Glutamatergic neuron (in vitro differentiated cells): ENCODE measurements at places on chromosomes 11 and 22. TPM values are rescaled to one million over a fixed set of nuclear protein-coding genes. Genes with fewer than 3 reads are reported as not detected.

- H3K4me1 ChIP-seq: no peaks in the 10 kb centered on the region
- no peaks in the 10 kb centered on the region for H3K27me3 ChIP-seq
- no peaks in the 10 kb centered on the region for H3K36me3 ChIP-seq
- H3K4me3 ChIP-seq: no peak overlapping the region
These were observed 990.7 kb downstream of the NTM start for GRCh38 chr11:132361011-132361550.

GRCh38 chr22:49934891-49935557 is 16.6 kb downstream of the CRELD2 start:
- peak; percentile 67 for DNase-seq
- H3K4me1 ChIP-seq: peaks cover 7% of the 10 kb centered on the region
- no peaks in the 10 kb centered on the region for H3K36me3 ChIP-seq
- no peaks in the 10 kb centered on the region for H3K27me3 ChIP-seq
- H3K27ac ChIP-seq: no peak overlapping the region

DNA sequence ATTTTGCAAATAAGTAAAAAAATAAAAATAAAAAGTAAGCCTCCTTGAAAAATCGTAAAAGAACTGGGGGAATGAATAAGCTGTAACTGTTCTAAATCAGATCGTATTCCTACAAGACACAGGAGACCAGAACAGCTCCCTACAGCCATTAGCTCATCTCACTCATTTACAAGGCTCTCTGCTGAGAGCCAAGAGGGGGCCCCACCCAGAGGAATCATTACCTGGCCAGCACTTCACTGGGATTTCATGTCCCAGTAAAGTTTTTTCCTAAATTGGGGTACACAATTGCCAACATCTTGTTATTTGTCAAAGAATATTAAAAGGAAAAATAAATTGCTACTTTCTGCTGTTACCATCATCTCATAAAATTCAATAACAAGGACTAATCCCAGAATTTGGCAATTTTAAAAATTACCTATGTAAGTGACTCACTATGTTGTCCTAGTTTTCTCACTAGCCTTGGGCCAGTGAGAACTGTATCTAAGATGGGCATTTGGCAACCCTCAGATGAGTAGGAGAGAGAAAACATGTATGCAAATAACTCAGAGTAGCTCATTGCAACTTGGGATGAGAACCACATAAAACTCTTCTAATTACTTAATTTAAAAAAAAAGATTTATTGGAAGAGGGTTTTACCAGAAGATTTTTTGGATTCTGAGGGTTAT is 18.4 kb upstream of the SMTN start:
- peaks cover 1% of the 10 kb centered on the region for H3K27me3 ChIP-seq
- H3K36me3 ChIP-seq: peaks cover 4% of the 10 kb centered on the region
- no peak overlapping the region for H3K4me3 ChIP-seq
- H3K4me1 ChIP-seq: no peaks in the 10 kb centered on the region

The YPEL1 gene
- 71.2 TPM for total RNA-seq

GRCh38 chr22:19819208-19819910 is 35.3 kb downstream of the GNB1L start:
- DNase-seq: no peak
- H3K4me3 ChIP-seq: no peak overlapping the region
- H3K4me1 ChIP-seq: peaks cover 11% of the 10 kb centered on the region
- H3K27me3 ChIP-seq: peaks cover 15% of the 10 kb centered on the region

DNA sequence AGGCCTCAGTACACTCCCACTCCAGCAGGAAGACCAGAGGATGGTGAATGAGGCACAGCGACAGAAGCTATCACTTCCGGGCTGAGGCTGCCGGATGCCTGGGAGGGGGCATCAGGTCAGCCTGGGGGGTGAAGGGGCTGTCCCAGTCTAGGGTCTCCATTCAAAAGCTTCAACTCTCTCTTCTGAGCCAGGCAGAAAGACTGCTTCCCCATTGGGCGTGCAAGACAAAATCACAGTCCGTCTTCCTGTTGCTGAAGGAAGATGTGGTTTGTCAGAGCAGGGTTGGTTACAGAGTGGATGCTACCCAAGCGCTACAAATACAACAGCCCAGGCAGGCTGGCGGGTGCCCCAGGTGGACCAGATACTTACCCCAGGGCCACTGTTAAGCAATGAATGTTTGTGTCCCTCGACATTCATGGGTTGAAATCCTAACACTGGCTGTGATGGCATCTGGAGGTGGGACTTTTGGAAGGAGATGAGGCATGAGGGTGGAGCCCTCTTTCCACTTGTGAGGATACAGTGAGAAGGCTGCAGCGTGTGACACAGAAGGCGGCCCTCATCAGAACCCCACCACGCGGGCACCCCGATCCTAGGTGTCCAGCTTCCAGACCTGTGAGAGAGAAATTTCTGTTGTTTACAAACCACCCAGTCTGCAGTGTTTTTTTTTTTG is 12.0 kb downstream of the UPK3A start:
- peaks cover 10% of the 10 kb centered on the region for H3K27me3 ChIP-seq
- peaks cover 4% of the 10 kb centered on the region for H3K36me3 ChIP-seq
- no peak overlapping the region for H3K4me3 ChIP-seq

DNA sequence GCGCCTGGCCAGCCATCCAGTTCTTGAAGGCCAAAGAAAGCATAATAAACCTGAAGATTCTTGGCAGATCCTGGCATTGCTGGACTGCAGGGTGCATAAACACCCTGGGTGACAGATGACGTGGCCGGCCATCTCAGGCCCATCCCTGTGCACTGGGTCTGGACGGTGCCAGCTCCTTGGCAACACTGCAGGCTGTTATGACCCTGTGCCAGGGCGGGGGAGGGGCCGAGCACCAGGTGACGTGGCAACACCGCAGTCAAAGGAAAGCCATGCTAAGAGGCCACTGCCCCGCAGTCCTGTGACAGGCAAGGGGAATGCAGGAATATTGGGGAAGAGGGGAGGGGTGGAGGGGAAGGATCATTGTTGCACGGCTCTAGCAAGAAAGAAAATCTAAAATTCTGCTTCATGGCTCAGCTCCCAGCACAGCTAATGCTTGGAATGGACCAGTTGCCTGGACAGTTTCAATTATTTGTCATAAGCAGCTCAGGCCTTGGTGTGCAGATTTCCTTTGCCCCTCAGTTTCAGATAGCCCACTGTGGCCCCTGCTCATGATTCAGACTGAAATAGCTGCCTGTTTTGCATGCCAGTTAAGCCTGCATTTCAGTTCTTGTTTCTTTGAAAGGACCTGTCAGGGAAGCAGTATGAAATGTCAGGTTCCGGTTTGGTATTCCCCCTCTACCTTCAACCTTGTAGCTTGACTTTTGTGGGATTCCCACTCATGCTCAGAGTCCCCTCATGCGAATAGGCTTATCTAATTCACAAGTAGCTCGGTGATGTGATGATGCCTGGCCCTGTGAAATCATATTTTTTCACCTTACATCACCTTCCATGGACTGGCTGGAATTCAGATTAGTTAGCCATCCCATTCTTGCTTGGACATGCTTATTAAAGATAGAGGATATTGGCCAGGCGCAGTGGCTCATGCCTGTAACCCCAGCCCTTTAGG is 29.7 kb upstream of the DDX6 start:
- no peaks in the 10 kb centered on the region for H3K27me3 ChIP-seq
- H3K27ac ChIP-seq: no peak overlapping the region
- no peak overlapping the region for H3K4me3 ChIP-seq

DNA sequence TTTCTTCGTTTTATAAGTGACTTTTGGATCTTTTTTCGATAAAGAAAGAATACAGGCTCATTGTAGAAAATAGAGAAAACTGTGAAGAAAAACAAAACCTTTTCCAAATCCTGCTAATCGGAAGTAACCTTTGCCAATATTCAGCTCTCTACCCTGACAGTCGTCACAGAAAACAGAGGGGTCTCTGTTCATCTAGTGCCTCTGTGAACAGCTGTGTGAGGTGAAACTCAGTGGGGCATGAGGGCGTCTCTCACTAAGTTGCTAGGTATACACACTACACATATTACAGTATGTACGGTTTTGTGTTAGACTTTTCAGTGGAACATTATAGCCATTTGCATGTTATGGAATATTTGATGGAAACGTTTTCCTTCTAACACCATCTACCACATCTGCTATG is 39.4 kb downstream of the DHCR7 start:
- H3K4me3 ChIP-seq: no peak overlapping the region
- no peak overlapping the region for H3K27ac ChIP-seq
- no peak for DNase-seq
- H3K4me1 ChIP-seq: no peaks in the 10 kb centered on the region
- H3K27me3 ChIP-seq: peaks cover 13% of the 10 kb centered on the region

- H3K27me3 ChIP-seq: no peaks in the 10 kb centered on the region
- H3K27ac ChIP-seq: no peak overlapping the region
- H3K4me3 ChIP-seq: no peak overlapping the region
- H3K36me3 ChIP-seq: peaks cover 7% of the 10 kb centered on the region
These were observed 79.5 kb downstream of the GAB2 start for GRCh38 chr11:78338138-78338537.

DNA sequence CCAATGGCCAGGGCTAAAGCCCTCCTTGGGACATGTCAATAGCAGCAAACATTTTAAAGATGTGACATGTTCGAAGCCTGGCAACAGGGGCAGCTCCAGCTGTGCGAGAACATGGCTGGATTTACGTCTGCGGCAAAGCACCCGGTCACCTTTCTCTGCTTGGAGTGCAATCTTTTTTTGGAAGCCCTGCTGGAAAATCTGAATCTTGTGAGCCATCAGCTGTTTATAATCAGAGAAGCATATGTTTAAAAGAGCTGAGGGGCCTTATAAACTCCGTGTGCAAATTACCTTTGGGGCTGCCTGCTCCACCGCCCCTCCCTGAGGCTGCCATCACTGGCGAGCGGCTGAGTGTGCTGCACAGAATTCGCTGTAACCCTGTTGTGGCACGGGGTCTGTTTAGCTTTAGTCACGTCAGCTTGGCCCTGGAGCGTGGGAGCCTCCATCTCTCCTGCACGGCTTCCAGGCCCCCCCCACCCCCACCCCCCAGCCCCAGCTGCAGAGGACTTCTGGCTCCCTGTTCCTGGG is 9.0 kb upstream of the KCNQ1OT1 start:
- no peak for DNase-seq
- H3K4me1 ChIP-seq: peaks cover 12% of the 10 kb centered on the region
- peaks cover 10% of the 10 kb centered on the region for H3K27me3 ChIP-seq

GRCh38 chr11:34680206-34680605 is 59.3 kb downstream of the EHF start:
- H3K27ac ChIP-seq: no peak overlapping the region
- H3K36me3 ChIP-seq: no peaks in the 10 kb centered on the region
- H3K4me3 ChIP-seq: no peak overlapping the region
- no peak for DNase-seq
- no peaks in the 10 kb centered on the region for H3K27me3 ChIP-seq

GRCh38 chr22:38873469-38874411 is 1.7 kb upstream of the CBX6 start:
- no peaks in the 10 kb centered on the region for H3K36me3 ChIP-seq
- H3K4me3 ChIP-seq: peak overlapping the region; percentile 98

The OR4D5 gene
- total RNA-seq: not detected

- no peak overlapping the region for H3K4me3 ChIP-seq
- H3K4me1 ChIP-seq: no peaks in the 10 kb centered on the region
- H3K36me3 ChIP-seq: peaks cover 15% of the 10 kb centered on the region
- DNase-seq: no peak
- peaks cover 1% of the 10 kb centered on the region for H3K27me3 ChIP-seq
These were observed 23.7 kb downstream of the NCF4 start for GRCh38 chr22:36884349-36885158.

DNA sequence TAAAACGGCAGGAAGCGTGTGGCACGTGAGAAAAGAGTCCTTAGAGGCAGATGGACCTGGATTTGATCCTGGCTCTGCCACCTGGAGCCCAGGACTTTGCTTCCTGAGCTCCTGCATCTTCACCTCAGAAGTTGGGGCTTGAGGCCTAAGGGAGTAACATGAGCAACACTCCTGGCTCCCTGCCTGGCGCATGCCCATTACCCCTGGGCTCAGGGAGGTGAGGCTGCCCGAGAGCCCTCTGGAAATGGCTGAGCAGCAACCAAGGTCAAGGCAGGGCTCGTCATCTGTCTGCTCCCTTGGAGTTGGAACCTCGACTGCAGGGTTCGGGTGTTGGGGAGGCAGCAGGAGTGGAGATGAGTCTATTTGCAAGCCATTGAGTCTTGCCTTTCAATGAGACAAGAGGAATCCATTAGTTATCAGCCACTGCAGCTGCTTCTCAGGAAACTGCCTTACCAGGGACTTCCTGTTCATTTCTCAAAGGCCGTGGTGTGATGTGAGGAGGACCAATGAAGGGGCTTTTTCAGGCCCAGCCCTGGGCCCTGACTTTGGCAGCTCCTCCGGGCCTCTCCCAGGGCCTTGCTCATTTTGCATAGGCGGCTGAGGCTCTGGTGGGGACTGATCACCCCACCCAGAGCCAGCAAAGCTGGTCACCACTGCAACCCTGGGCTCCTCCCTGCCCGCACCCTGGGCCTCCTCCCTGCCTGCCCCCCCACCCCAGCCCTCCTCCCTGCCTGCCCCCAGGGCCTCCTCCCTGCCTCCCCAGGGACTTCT is 6.4 kb downstream of the FADS2 start:
- peak; percentile 43 for DNase-seq
- H3K4me3 ChIP-seq: peak overlapping the region; percentile 83
- H3K27ac ChIP-seq: peak overlapping the region; percentile 94
- H3K27me3 ChIP-seq: peaks cover 15% of the 10 kb centered on the region
- peaks cover 46% of the 10 kb centered on the region for H3K4me1 ChIP-seq

GRCh38 chr11:103872748-103873147 is 163.7 kb upstream of the DDI1 start:
- DNase-seq: no peak
- no peaks in the 10 kb centered on the region for H3K27me3 ChIP-seq
- no peak overlapping the region for H3K27ac ChIP-seq

The ZNF202 gene
- 18.2 TPM for total RNA-seq

The SEPTIN5 gene
- 96.0 TPM for total RNA-seq

DNA sequence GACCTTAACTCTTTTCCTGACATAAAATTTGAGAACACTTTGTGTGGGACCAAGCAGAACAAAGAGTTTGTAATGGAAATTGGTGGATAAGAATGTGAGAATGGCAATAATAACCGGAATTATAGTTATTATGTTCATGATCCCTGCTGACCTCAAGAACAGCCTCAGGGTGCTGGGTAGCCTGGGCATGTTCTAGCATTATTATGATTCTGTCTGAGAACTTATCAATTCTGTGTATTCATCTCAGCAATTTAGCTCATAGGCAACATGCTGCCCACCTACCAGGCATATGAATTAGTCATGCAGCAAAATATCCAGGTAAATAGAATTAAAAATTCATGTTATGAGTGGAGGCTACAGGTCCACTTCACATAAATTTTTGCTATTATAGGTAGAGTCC is 61.9 kb downstream of the CTSC start:
- no peaks in the 10 kb centered on the region for H3K4me1 ChIP-seq
- H3K4me3 ChIP-seq: no peak overlapping the region
- no peaks in the 10 kb centered on the region for H3K36me3 ChIP-seq
- H3K27me3 ChIP-seq: no peaks in the 10 kb centered on the region
- no peak overlapping the region for H3K27ac ChIP-seq
- DNase-seq: no peak

DNA sequence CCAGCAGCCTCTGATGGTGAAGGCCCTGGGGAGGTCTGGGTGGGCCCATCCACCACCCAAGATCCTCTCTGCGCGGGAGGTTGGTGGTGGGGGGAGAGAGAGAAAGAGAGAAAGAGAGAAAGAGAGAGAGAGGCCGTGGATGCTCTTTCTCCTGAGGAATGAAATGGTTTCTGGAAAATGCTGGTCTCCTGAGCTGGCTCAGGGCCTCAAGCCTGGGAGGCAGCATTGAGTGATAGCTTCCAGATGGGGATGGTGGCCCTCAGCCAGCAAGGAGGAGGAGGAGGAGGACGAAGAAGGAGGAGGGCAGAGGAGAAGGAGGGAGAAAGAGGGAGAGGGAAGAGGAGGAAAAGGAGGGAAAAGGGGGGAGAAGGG is 4.6 kb downstream of the TSPAN32 start:
- peaks cover 6% of the 10 kb centered on the region for H3K27me3 ChIP-seq
- H3K27ac ChIP-seq: no peak overlapping the region
- H3K36me3 ChIP-seq: no peaks in the 10 kb centered on the region
- H3K4me1 ChIP-seq: no peaks in the 10 kb centered on the region

The ART1 gene
- total RNA-seq: not detected
